Stimulated activated CD8-positive, alpha-beta memory T cell treated with anti-CD3 and anti-CD28 coated beads, Interleukin-4, amount 100 ng/mL, for 24 hours (primary cell): ENCODE measurements at places on chromosomes 11 and 22.

GRCh38 chr11:77967753-77968152 lies 26.7 kb downstream of the INTS4 start:
- no peak for DNase-seq

GRCh38 chr22:19770349-19771220 lies 10.0 kb downstream of the TBX1 start:
- DNase-seq: no peak

DNA sequence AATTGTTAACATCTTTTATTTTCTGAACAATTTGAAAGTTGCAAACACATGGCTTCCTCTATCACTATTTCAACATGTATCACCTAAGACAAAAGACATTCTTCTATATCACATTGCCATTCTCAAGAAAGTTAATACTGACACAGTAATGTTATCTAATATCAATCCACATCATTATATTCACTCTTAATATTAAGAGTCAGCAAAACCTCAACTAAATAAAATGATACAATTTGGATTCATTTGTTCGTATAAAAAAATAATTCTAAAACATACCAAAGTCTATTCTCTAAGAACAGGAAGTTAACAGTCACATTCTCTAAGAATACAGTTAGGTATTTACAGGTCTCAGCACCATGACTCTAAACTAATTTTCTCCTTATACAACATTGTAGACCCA lies 52.0 kb downstream of the ABTB2 start:
- no peak for DNase-seq

DNA sequence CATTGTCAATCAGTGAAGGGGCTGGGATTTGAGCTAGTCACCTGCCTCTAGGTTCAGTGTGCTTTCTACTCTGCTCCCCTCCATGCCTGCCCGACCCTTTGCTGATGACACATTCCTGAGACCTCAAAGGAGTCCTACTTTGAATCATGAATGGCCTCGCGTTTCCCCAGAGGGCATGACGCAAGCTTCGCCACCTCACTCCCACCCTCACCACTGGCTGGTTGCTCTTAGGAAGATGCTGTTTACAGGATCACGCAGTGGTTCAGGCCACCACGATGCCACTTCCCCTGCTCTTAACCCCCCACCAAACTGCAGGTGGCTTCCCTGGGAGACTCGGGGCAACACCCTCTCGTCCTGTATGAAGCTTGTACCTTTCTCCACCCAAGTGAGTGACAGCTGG lies 62.9 kb upstream of the B3GAT1 start:
- no peak for DNase-seq

GRCh38 chr11:130655300-130655699 lies 206.9 kb downstream of the ADAMTS15 start:
- DNase-seq: no peak

DNA sequence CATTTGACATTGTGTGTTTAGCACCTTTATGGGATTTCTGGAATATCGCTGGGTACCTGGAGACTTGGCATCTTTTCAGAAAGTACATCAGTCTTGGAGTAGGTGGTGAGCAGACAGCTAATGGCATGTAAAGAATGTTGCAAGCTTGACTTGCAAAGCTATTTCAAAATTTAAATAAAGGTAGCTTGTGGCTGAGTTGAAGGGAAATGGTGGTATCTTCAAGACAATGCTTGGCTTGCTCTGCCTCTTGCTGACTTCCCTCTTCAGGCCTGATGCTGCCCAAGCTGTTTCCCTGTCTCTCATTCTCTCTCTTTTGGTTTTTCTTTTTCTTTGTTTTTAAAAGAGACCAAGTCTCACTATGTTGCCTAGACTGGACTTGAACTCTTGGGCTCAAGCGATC lies 13.2 kb downstream of the ZNRF3 start:
- no peak for DNase-seq

DNA sequence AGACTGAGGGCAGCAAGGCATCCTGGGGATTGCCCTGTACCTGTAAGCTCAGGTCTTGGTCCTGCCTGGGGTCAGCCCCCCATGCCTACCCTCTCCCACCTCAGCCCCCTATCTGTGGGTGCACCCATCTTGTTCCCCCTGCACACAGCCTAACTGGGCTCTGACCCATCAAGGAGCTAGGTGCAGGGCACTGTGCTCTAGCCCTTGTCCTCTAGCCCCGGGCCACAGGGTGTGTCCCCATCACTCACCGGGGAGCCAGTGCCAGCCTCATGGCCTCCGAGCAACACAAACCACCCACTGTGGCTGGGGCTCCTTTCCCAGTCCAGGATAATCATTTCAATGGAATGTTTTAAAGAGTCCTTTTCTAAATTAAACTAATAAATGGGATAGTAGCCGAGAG lies 293.9 kb upstream of the PLET1 start:
- DNase-seq: no peak

- DNase-seq: no peak
Measured at GRCh38 chr11:112624431-112624830, 336.8 kb upstream of the NCAM1 start.

GRCh38 chr22:28882878-28883656 lies at the start of gene ZNRF3:
TSS of gene ZNRF3 (plus strand) at chr22:28883572. CDS start at chr22:28883767, 195 bp downstream.
- peak; percentile 76 for DNase-seq

DNA sequence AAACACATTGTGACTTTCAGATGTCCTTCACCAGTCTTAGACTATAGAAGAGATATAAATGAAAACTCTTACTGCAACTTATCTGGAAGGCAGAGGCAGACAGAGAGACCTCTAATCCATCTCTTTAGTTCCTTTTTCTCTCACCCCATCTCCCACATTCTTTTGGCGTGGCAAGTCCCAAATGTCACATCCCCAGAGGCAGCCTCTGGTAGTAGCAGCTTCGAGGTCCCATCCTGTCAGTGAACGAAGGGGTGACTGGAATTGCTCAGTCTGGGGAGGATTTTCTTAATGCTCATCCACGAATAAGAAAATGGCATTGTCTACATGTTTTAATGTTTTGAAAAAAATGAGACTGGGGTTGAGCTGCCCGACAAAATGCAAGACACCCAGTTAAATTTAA lies 201.4 kb downstream of the GRIA4 start:
- DNase-seq: no peak

DNA sequence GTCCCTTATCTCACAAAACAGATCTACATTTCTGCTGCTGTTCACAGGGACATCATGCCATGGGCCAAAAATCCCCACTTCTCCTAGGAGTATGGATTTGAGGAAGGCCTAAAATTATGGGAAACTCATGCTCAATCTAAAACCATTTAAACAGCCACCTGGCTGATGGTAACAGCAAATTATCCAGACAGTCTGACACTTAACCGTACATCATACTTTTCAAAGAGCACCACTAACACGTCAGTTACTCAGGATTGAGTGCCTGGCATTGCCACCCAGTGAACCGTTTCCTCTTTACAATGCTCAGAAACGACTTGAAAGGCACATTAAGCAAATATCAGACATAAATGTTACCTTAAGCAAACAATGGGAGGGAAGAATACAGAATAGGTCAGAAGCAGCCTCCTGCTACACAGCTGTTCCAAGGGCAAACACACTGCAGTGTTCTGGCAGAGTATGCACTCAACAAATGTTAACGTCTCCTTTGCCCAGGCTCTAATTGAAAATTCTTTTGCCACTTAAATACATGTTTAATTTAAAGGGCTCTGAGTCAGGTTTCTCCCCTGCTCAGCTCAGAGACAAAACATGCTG lies 18.8 kb upstream of the SLC36A4 start:
- no peak for DNase-seq
